NCI-H2081 treated with DMSO at 0.1 percent for 48 hours (cell line): ENCODE measurements at places on chromosomes 11 and 22.

DNA sequence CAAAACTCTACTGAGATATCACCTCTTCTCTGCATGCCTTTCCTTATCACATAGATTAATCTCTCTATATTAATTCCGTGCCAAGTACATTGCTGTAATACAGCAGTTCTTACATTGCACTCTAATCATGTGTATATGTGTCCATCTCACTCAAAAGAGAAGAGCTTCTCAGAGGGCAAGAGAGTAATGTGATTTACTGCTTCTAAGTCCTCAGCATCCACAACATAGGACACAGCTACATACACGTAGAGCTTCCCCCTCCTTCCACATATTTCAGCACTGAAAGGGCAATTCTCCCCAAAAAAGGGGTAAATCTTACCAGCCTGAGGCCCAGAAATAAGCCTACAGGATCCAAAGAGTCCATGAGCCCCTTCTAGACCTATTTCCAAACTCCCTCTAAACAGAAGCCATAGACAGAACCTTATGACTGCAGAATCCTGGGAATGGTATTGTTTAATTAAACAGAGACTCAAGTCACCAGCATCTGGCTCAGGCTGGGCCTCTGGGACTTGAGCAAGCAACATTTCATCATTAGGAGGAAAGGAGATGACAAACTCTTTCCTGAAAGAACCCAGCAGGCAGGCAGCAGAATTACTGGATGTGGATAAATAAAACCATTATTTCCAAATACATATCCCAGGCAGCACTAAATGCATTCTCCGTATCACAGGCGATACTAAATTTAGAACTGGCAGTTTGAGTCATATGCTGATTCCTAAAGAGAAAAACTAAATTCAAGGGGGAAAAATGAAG is 87.2 kb downstream of the KCNC1 start:
- no peak for DNase-seq

DNA sequence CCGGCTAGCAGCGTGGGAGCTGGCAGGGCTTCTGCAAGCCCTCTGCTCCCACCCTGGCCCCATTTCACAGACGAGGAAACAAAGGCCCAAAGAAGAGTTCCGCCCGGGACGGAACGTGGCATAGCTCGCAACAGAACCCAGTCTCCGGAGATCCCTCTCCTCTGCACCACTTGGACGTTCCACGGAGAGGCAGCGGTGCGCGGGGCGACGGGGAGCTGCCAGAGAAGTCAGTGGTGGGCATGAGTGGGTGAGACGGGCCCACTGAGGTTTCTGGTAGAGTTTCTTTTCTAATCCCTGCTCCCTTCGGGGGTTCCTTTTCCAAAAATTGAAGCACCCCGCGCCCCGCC is 554 bp upstream of the NECTIN1 start:
- no peak for DNase-seq

DNA sequence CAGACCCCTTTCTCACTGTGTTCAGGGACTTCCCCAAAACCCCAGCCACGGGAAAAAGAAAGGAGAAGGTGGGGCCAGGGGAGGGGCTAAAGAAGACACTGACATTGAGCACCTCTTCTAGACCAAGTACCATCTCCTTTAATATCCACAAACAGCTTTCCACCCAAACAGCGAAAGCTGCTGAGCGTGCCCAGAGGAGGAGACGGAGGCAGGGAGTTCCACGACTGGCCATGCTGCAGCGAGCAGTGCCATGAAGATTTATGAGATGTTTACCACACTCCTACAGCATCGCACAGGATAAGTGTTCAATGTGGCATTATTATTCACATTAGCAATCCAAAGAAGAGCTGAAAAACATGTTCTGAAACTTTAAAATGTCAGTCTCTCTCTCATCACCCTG is 127.4 kb downstream of the LARGE1 start:
- DNase-seq = no peak

DNA sequence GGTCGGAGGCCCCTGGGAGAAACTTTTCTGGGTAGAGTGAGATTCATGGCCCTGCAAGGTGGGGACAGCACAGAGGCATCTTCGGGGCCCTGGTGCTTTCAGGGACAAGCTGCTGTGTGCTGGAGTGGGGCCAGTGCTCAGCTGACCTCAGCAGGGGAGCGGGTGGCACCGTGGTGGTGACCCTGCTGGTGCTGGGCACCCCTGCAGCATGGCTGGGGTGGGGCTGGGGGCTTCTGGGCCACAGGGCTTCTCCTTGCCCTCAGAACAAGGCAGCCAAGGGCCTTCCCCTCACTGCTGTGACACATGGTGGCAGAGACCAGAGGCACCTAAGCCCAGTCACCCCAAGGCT is 24.9 kb upstream of the GNB1L start:
- DNase-seq = no peak

GRCh38 chr11:126925321-126926093 is 75.1 kb downstream of the KIRREL3 start:
- no peak for DNase-seq

- DNase-seq = no peak
Measured at GRCh38 chr11:133065847-133066485, 466.3 kb downstream of the OPCML start.

GRCh38 chr22:42950281-42950680 is 64.7 kb downstream of the PACSIN2 start:
- no peak for DNase-seq

GRCh38 chr22:44396021-44396726 is 83.4 kb upstream of the SHISAL1 start:
- no peak for DNase-seq

GRCh38 chr22:17155941-17156340 is 3.1 kb downstream of the HDHD5 start:
- DNase-seq = no peak

GRCh38 chr22:44116755-44117684 is 63.7 kb upstream of the PARVG start:
- no peak for DNase-seq

DNA sequence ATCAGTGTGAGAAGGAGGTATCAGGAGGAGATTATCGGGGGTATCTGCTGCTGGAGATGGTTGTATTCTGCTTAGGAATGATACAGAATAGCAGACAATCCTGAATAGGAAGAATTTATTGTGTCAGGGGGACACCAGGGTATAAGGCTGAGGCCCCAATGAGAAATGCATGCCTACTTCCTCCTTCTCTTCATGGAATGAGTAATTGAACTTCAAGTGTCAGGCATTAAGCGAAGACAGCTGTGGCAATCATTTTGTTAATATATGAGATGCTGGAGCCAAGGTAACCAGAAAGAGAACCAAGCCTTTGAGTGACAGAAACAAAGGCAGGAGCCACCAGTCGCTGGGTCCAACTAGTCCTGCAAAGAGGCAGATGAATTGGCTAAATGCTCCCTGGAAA is 49.1 kb downstream of the KIRREL3 start:
- no peak for DNase-seq

GRCh38 chr11:48006301-48006992 is 26.1 kb downstream of the PTPRJ start:
- no peak for DNase-seq

GRCh38 chr11:17867341-17867740 is 132.8 kb downstream of the KCNC1 start:
- no peak for DNase-seq

DNA sequence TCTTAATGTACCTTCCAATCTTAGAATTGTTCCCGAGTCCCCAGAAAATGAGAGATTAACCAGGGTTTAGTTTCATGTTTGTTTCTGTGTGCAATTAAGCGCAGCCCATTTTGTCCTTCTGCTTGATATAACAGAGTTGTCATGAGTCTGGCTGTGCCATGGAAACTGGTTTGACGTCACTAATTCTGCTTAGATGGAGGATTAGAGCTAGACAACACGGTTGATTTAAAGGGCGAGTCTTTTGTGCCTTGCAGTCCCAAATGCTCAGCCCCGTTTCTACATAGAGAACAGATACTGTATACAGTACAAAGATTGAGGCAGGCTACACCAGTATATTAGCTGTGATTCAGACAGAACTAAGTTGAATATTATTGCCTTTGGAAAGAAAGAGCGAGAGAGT is 45.5 kb upstream of the ALKBH3 start:
- DNase-seq = no peak

DNA sequence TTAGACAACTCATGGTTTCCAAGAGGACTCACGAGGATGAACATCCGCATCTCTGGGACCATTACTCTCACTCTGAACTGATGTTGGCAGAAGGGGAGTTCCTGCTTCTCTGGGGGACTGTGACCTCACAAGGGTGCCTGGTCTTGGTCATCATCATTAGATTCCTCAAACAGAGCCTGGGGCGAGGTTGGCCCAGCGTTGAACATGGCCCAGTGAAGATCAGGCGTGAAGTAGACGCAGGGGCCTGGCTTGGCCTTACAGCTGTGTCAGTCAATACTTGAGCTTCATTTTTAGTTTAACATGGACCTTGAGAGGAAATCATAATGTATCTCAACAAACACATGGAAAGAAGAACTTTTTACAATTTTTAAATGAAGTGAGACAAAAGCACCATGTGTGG is 617.1 kb downstream of the BRD1 start:
- DNase-seq = no peak

- DNase-seq = no peak
Measured at GRCh38 chr22:26798462-26799065, 141.2 kb downstream of the MIAT start.

DNA sequence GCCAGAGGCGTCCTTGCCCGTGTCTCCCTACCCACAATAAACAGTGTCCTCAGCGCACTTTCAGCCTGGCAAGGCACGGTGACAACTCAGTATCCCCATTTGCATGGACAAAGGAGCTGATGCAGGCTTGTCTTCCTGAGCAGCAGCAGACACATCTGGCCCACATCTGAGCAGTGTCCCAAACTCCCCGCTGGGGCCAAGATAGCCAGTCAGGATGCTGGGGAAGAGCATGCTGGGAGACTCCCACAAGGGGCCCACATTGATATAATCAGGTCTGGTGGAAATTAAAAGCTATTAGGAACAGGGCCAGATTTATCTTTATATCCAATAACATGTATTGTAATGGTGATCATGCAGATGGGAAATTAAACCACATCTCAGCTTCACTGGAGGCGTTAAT is 24.7 kb downstream of the DSCAML1 start:
- no peak for DNase-seq

DNA sequence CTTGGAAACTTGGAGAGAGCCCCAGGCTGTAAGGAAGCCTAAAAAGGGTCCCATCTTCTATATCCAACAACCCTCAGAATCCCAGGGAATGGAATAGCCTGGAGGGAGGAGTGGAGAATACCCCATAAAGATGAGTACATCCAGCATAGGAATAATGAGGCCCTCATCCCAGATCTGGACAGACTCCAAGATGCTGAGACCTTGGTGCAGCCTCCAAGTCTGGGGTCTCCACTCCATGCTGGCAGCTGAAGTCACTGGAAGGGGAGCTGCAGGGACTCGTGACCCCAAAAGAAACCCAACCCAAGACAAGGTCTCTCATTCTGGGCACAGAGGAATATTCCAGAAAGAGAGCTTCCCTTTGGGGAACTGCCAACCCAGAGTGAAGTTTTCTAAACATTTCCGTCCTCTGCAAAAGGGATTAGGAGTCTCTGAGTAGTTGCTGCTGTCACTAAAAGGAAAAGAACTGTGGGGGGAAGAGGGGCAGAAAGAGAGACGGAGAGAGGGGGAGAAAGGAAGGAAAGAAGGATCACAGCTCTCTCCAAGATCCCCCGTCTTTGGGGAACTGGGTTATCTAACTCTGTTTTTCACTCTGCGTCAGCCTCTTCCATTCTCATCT is 589 bp downstream of the SCGB1A1 start:
- no peak for DNase-seq

- no peak for DNase-seq
Measured at GRCh38 chr11:110481523-110481922, 51.8 kb downstream of the FDX1 start.

DNA sequence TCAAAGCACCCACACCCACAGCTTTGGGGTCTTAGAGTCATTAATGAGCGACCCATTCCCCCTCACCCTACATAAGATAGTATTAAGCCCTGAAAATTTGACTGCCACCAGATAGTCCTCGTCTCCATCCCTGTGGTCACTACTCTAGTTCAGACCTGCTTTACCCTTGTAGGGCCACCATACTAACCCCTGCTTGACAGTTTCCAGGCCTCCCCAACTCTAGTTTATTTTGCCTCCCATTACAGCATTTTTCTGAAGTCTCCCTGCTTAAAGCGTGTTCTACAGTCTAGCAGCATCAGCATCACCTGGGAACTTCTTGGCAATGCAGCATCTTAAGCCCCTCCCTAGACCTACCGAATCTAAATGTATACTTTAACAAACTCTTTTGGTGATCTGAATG is 192.4 kb downstream of the MAML2 start:
- no peak for DNase-seq

- DNase-seq = no peak
Measured at GRCh38 chr11:112025707-112026106, 499 bp downstream of the DLAT start.

DNA sequence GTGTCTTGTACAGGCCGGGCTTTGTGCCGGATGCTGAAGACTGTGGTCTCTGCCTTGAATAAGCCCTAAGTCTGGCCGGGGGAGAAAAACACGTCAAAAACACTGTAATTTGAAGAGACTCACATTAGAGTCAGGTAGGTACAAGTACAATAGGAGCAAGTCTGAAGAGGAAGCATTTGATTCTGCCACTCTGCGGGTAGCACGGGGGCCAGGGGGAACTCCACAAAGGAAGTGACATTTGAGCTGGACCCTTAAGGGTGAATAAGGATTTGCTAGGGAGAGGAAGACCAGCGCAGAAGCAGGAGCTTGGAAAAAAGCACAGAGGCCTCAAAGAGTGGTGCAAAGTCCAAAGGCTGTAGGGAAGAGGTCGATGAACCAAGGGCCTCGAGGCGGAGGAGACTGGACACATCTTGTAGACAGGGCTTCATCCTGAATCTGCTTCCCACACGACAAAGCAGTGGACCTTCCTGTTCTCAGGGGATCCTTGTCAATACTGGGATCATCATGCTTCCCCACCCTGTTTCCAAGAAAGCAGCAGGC is 38.7 kb downstream of the BUD13 start:
- no peak for DNase-seq

DNA sequence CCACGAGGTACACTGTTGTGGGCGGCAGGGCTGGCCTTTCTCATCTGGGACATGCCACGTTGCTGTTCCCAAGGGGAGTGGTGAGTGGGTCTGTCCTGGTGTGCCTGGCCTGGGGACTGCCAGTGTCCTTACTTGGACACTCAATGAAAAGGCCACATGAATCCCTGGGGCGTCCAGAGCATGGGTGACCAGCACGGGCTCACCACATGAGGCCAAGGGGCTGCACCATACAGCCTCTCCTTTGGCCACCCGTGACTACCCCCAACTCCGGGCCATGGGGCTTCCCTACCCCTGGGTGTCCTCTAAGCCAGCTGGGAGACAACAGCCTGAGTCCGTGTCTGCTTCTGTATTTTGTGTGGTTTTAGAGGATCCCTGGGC is 20.2 kb upstream of the TXNRD2 start:
- no peak for DNase-seq
